ENCODE measurements at places on chromosomes 16 and 17.

- no peak for DNase-seq
Measured at GRCh38 chr17:81272616-81273015, 22.5 kb downstream of the SLC38A10 start.

DNA sequence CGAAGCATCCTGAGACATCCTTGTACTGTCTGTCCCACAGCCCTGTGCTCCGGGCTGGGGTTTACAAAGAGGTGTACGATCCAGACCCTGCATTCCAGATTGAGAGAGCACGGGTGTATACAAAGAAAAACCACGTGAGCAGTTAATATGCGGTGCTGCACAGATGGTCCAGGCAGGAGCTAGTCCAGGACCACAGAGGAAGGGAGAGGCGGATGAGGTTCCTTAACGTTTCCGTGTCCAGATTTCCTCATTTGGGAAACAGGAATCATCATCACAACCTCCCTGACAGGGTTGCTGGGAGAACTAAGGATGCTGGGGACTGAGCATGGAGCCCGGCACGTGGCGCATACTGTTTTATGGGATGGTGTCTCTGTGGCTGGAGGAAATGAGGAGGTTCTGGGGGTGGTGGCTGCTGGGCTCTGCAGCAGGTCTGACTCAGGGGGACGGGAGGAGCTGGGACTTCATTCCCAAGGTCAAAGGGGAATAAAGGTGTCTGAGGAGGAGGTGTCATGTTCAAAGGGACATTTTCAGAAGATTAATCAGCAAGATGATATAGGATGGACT, 26.2 kb downstream of the WIPI1 start:
- no peak for DNase-seq

GRCh38 chr17:1473841-1474240, 17.8 kb upstream of the CRK start:
- no peak for DNase-seq

DNA sequence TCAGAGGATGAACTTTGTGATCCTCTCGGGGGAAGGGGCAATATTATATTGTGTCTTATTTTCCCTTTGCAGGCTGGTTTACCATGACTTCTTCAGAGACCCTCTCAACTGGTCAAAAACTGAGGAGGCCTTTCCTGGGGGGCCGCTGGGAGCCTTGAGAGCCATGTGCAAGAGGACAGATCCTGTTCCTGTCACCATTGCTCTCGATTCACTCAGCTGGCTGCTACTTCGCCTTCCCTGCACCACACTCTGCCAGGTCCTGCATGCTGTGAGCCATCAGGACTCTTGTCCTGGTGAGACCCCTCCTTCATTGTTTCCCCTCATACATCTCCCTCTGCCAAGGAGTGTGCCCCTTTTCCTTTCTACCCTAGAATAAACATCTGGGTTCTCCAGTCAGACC, 2.5 kb downstream of the ELP5 start:
- no peak for DNase-seq

DNA sequence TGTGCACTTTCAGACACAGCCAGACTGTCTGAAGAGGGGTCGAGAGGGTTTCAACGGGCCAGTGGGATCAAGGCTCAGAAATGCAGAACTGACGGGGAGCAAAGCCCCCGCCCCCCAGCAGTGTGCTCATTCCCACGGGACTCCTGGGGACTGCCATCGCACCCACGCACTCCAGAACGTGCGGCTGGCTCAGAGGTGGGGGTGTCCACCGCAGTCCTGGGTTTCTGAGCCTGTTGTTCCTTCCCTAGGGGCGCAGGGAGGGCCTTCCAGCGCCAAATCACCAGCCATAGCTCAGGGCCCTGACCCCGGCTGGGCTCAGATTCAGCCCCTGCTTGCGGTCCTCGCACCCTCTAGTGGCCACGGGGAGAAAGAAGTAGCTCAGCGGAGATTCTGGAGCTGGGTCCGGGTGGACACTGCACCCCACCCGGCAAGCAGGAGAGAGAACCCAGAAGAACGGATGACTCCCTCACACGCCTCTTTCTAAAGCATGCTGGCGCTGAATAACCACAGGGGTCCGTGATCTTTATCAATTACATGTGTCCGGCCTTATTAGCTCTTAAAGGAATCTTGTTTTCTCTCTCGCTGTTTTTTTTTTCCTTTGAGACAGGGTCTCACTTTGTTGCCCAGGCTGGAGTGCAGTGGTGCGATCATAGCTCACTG, 45.0 kb upstream of the USP7 start:
- peak; percentile 64 for DNase-seq

DNA sequence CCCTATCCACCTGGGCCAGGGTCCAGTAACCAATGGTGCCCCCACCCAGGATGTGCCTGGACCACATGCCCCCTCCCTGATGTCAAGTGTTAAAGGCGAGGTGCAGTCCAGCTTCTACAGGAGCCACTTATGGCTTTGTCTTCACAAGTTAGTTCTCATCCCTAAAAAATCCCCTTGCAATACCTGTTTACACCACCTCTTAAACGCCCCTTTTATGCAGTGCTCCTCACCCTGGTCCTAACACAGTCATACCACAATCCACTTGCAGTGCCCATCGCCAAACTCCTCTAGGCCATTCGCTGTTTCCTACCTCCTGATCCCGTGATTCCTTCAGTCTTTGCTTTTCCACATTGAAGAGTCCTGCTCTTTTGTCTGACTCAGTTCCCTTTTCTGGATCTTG, 7.1 kb downstream of the GLYR1 start:
- DNase-seq, result no peak

DNA sequence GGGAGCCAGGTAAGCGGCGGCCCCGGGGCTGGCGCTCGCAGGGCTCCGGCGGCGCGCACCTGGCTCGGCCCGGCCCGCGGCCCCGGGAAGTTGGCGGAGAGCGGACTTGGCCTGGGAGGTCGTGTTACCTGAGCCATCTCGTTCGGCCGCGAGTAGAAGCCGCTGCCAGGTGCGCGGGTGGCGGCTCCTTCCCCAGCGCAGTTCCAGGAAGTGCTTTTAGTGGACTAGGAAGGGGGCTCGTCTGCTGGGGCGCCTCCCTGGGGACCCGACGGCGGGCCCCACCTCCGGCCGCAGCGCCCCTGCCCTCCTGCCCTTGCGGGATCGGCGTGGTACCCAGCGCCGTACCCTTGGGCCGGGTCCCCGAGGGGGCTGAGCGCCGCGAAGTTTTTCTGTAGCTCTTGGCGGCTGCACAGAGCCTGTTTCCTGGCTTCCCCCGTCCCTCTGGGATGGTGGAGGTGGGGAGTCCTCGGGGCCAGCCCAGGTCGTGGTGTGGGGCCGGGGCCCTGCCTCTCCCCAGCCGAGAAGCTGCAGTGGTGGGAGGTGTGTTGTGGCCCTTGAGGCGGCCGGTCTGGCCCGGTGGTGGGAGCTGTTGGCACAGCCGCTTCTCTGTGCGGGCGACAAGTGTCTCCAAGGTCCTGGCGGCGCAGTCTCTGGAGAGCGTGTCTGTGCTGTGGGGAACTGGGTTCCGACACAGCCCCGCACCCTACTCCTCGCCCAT, 96.9 kb downstream of the RAB11FIP4 start:
- no peak for DNase-seq

DNA sequence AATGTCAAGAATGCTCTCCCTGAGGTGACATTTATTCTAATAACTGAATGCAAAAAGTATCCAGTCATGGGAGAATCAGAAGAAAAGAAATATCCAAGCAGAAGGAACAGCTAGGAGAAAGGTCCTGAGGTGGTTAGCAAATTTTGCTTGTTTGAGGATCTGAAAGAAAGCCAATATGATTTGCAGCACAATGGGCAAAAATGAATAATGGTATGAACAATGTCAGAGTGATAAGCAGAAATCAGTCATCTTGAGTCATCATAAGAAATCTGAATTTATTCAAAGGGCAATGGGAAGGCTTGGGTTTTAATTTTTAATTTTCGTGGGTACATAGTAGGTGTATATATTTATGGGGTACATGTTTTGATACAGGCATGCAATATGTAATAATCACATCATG, 68.5 kb downstream of the BRIP1 start:
- no peak for DNase-seq

DNA sequence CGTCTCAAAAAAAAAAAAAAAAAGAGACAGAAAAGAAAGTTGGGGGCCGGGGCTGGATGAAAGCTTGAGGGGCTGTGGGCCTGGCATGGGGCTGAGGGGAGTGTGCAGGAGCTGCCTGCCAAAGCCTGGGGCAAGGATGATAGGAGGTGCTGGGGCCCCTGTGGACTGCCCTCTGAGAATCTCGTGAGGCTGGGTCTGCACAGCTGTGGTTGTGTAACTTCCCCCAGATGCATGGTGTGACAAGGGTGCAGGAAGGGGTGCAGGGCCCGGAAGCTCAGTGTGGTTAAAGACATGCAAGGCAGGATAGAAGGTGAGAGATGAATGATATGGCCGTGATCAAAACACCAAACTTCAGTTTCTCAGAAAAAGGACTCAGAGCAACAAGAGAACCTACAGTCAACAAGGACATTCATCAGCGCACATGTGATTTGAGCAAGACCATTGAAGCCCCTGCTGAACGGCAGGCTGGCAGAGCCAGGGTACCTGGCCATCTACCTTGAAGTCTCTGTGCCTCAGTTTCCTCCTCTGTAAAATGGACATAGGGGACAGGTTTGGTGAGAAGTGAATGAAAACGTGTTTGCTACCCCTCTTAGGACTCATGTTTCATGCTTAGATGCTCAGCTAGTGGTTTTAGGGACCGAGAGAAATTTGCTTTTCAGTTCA, 9.6 kb downstream of the IL32 start:
- DNase-seq, result peak; percentile 88

DNA sequence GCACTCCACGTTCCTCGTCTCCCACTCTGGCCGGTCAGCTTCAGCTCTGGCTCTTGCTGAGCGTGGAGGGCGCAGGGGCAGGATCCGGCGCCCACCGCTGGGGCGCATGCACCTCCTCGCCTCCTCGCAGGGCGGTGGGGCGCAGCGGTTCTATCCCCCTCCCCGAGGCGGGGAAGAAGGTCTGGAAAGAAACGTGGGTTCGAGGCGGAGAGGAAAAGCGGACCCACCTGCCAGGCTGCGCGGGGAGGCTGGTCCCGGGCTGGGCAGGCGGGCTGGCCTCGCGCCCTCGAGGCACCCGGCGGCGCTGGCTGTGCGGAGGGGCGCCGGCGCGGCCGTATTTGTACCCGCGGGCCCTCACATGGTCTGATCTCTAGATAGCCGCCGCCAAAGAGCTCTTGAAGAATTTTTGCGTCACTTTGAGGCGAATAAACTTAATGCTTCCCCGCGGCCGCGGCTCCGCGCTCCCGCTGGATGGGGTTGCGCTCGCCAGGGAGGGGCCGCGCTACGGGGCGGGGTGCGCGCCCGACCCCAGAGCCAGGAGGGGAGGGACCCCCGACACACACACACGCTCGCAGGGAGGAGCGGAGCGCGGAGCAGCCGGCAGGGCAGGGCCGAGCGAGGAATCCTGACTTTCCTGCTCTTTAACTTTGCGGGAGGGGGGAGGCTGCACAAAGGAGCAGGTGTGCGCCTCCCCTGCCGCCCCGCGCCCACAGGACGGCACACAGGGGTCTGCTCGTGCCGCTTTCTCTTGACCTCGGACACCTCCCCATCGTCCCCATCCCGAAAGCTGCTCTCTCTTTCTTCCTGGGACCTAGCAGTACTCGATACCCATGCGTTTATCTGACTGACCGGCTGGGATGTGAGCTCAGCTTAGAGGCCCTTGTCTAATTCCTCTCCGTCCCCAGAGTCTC, at the start of gene SLC6A4:
Gene SLC6A4 (minus strand): TSS at position 312 of the 911 bp plus-strand sequence. CDS start 13,739 bp downstream, outside the sequence.
- DNase-seq, result no peak

DNA sequence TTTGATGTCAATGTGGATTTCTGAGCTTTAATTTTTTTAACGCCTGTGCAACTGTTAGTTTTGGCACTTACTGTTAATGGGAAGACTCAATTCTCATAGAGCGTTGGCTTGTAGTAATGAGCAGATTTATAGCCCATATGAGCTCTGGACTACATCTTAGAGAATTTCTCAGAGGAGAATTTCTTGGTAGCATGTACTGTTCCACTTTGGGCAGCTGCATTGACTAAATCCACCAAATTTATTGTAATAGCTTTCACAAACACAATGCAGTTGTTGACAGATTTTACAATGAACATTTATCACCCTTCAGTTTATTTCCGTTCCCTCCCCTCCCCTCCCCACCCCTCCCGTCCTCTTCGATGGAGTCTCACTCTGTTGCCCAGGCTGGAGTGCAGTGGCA, 193.9 kb downstream of the PRKCA start:
- no peak for DNase-seq

- DNase-seq, result no peak
Measured at GRCh38 chr16:7680296-7680695, 347.7 kb downstream of the RBFOX1 start.

GRCh38 chr17:1412185-1413110, 12.4 kb upstream of the YWHAE start:
- no peak for DNase-seq

DNA sequence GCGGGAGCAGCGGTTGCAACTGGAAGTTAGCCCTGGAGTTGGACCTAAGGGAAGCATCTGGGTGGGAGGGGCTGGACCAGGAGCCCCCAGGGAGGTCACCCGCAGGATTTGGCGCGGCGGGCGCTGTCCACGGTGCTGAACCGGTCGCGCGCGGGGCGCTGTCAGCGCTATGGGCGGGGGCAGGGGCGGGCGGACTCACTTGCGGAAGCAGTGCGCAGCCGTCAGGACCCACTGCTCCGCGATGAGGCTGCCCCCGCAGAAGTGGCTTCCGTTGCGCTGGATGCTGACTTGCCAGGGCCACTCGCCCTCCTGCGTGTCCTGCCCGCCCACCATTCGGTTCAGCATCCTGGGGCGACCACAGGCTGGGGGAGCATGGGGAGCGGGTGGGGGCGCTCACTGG, 4.5 kb downstream of the PRSS27 start:
- DNase-seq, result peak; percentile 84

- DNase-seq, result no peak
Measured at GRCh38 chr16:84414789-84415326, 46.5 kb downstream of the ATP2C2 start.

DNA sequence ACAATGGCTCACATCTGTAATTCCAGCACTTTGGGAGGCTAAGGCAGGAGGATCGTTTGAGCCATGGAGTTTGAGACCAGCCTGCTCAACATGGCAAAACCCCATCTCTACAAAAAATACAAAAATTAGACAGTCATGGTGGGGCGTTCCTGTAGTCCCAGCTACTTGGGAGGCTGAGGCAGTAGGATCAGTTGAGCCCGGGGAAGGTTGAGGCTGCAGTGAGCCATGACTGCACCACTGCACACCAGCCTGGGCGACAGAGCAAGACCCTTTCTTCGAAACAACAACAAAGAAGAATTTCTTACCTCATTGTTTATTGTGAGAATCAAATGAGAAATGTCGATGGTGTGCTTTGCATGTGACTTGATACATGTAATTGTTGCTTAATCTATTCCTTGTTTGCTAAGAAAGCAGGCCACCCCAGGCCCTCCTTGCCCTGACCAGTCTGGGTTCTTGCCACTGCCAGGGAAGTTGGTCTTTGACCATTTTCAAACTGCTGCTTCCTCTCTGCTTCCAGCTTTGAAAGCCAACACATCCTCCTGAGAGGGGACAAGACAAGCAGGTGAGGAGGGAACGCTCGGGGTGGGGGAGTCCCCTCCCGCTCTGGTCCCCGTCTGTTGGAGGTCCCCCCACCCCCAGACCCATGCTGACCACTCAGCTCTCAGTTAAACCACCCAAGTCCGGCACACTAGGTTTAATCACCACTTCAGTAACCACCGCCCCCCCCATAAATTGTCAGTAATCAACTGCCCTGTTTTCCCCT, 47.3 kb upstream of the CPNE2 start:
- no peak for DNase-seq

Data from CD4-positive, alpha-beta T cell treated with Interleukin-12 subunit alpha and Interleukin-12 subunit beta, for 1 hour (primary cell).